ENCODE measurements at places on chromosomes 5 and 9. TPM values are rescaled to one million over a fixed set of nuclear protein-coding genes. Genes with fewer than 3 reads are reported as not detected.

PAEP gene
- total RNA-seq = not detected

LCN15 gene
- not detected for total RNA-seq

IFNA21 gene
- total RNA-seq = not detected

PJA2 gene
- 77.1 TPM for total RNA-seq

CATSPER3 gene
- not detected for total RNA-seq

IL13 gene
- not detected for total RNA-seq

HCN1 gene
- total RNA-seq = 0.59 TPM

CDH6 gene
- total RNA-seq = 5.3 TPM

TRAPPC13 gene
- 28.7 TPM for total RNA-seq

CEL gene
- total RNA-seq = 0.87 TPM

SOX30 gene
- total RNA-seq = 0.04 TPM

ST6GALNAC6 gene
- 30.6 TPM for total RNA-seq

ZNF608 gene
- total RNA-seq = 61.6 TPM

OTP gene
- total RNA-seq = not detected
